ENCODE measurements at places on chromosomes 6 and 20.

DNA sequence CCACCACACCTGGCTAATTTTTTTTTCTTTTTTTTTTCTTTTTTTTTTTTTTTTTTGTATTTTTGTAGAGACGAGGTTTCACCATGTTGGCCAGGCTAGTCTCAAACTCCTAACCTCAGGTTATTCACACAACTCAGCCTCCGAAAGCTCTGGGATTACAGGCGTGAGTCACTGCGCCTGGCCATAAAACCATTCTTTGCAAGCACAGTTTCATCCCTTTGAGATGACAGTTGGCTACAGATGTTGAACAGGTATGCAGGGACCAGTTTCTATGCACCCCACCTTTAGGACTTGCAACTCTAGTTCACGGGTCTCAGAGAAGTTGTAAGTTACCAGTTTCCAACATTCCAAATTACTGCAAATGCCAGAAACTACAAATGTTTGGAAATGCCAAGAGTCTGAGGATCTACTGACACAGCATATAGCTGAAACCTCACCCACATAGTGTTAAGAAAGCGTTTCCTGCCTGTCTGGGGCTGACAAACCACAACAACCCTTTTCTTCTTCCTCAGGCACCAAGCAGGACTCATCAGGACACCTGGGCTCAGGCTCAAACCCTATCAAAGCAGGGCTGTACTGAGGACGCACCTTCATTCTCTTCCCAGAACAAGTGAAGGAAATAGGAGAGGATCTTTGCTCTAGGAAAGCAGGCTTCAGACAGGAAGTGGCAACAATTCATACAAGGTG lies 22.9 kb downstream of the ARHGAP18 start:
- peak; percentile 32 for DNase-seq

- DNase-seq, result no peak
Observed at GRCh38 chr6:169894377-169894960, 143.0 kb downstream of the ERMARD start.

GRCh38 chr6:17096096-17096495 lies 5.8 kb upstream of the STMND1 start:
- no peak for DNase-seq

DNA sequence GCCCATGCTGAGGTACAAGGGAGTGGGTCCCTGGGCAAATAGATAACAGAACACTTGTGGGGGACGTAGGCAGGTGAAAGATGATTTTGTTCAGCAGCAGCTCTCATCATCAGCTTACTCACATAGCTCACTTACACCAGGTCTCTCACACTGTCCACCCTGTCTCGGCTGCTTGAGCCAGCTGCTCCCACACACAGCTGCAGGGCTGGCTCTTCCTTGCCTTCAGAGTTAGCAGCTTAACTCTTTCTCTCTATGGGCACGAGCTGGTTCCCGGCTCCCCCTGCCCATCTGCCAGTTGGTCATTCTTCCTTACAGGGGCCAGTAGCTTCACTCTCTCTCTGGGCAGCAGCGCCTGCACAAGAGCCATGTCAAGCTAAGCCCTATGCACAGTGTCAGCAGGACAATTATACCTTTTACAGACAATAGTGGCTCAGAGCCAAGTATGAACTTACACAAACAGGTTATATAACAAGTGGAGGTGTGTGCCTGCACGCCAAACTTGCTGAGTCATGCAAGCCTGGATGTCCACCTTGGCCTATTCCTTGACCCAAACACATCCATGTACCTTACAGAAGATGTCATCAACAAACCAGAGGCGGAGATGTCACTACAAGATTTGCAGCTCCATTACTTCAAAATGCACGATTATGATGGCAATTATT lies 18.7 kb downstream of the ZNF391 start:
- DNase-seq, result no peak

DNA sequence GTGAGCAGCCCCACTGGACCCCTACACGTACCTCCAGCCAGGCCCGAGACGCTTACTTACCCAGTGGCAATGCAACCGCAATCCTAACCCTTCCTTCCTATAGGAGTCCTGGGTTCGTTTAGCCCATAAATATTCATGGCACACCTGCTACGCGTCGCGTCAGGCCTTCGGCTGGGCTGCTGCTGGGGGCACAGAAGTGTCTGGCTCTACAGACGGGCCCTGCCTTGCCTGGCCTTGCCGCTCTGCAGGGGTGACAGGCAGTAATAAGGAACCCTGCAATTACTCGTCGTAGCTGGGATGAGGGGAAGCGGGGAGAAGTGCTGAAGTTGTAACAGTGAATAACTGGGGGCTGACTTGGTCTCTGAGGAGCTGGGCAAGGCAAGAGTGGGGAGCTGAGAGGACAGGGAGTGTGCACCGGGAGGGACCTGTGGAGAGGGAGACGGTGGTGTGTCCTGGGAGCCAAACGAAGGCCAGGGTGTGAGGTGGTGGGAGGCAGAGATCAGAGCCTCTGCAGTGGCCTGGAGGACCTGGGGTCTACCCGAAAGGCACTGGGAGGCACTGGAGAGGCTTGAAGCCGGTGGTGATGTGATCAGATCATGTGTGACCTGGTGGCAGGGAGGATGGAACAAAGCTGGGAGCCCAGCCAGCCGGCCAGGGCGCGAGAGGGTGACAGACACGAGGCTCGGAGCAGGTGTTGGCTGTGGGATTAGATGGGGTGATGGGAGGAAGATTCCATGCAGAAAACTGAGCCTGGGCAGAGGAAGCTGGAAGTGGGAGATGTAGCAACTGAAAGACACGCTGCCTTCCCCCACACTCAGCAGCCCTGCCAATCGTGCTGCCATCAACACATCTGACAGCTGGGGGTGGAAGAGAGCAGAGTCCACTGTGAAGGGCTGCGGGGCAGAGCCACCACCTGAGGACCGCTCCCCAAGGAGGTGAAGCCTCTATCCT lies 36.4 kb downstream of the PSMG4 start:
- no peak for DNase-seq

- no peak for DNase-seq
Observed at GRCh38 chr6:143236151-143236798, 175.6 kb downstream of the AIG1 start.

GRCh38 chr6:17877196-17877894 lies 110.1 kb downstream of the KIF13A start:
- DNase-seq, result peak; percentile 46

DNA sequence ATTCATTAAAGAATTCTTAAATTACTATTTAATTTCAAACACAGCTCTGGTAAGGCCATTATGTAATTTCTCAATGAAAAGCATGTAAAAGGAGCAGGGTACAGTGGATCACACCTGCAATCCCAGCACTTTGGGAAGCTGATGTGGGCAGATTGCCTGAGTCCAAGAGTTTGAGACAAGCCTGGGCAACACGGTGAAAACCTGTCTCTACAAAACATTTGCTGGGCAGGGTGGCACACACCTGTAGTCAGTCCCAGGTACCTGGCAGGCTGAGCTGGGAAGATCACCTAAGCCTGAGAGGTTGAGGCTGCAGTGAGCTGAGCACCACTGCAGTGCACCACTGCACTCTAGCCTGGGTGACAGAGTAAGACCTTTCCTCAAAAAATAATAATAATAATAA lies 37.4 kb downstream of the MDN1 start:
- no peak for DNase-seq

Data from GM03348 (cell line).